Iris pigment epithelial cell (primary cell): ENCODE measurements at places on chromosomes 7 and 10.
A peak's percentile ranks its signal among the peaks of the same experiment; 100 is the strongest.

DNA sequence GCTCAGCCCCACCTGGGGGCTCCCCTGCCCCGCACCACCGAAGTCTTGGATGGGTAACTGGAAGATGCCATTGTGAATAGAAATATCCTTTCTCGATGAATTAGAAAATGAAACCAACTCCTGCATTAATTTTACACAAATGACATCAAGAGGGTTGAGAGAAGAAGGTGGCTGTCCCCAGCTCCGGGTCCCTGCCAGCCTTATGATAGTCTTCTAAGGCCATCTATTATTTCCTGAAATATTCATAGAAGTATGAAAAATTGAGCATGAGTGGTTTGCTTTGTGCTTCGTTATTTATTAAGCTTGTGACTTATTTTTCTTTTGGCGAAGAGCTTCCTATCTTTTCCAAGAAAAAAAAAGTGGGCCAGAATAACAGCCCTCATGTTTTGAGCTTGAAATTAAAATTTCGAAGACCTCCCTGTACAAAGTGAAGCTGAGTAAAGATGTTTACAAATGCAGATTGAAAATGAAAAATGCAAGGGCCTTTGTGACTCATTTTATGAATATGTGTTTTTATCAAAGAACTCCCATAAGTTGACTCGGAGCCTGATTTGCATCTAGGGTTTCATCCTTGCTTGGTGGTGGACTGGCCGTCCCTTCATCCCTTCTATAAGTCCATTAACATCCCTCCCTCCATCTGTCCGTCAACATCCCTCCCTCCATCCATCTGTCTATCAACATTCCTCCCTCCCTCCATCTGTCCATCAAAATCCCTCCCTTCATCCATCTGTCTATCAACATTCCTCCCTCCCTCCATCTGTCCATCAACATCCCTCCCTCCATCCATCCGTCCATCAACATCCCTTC is 20.5 kb upstream of the CFAP46 start:
- peak; percentile 59 for DNase-seq

DNA sequence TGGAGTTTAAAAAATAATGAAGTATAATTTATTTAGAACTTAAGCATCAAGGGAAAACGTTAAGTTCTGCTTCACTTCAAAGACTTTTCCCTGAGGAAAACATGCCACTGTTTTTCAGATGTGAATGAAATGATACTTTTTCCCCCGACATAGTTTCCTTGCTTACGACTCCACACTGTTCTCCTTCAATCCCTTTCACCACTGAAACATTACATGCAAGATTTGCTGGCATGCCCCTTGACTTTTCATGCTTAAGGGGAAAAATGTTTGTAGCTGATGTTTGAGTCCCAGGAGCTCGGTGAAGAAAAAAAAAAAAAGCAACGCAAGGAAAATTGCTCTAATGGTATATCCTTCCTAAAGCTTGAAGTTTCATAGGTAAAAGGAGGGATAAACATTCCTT is 10.0 kb downstream of the GLI3 start:
- no peak for DNase-seq

DNA sequence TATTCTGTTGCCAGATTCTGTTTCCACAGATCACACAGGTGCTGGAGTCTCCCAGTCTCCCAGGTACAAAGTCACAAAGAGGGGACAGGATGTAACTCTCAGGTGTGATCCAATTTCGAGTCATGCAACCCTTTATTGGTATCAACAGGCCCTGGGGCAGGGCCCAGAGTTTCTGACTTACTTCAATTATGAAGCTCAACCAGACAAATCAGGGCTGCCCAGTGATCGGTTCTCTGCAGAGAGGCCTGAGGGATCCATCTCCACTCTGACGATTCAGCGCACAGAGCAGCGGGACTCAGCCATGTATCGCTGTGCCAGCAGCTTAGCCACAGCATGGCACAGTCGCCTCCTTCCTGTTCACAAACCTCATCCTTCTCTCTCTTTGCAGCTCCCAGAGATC is 237.5 kb upstream of the PRSS1 start:
- no peak for DNase-seq

GRCh38 chr10:6667679-6668270 is 87.7 kb upstream of the PRKCQ start:
- peak; percentile 51 for DNase-seq

DNA sequence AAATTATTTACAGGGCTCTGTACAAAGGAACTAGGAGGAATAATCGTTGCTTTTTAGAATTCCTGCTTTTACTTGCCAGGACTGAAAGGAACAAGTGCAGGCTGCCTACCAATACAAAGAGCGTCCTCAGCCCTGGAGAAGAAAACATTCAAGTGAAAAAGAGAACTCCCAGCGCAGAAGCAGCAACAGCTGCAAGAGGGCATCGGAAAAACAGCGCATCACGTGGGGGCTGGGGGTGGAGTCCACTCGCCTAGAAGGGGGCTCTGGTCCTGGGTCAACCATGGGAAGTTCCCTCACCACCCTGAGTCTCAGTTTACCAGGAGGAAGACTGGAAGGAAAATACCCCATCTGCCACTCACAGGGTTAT is 385 bp upstream of the C10orf90 start:
- DNase-seq: no peak

DNA sequence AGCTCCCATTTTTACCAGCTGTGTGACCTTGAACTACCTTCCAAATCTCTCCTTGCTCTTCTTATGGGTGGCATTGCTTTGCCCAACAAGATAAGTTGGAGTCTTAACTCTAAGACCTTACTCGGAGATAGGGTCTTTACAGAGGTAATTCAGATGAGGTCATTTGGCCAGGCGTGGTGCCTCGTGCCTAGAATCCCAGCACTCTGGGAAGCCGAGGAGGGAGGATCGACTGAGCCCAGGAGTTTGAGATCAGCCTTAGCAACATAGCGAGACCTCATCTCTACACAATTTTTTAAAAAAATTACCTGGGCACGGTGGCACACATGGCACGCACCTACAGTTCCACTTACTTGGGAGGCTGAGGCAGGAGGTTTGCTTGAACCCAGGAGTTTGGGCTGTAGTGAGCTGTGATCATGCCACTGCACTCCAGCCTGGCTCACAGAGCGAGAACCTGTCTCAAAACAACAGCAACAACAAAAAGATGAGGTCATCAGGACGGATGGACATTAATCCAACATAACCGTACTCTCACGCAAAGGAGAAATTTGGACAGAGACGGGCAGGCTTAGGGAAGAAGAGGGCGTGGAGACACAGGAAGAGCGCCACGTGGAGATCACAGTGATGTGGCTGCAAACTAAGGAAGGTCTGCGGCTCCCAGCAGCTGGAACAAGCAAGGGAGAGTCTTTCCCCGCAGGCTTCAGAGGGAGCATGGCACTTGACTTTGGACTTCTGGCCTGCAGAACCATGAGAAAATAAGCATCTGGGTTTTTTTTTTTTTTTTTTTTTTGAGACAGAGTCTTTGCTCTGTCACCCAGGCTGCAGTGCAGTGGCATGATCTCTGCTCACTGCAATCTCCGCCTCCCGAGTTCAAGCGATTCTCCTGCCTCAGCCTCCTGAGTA is 122.3 kb upstream of the CARD11 start:
- no peak for DNase-seq

DNA sequence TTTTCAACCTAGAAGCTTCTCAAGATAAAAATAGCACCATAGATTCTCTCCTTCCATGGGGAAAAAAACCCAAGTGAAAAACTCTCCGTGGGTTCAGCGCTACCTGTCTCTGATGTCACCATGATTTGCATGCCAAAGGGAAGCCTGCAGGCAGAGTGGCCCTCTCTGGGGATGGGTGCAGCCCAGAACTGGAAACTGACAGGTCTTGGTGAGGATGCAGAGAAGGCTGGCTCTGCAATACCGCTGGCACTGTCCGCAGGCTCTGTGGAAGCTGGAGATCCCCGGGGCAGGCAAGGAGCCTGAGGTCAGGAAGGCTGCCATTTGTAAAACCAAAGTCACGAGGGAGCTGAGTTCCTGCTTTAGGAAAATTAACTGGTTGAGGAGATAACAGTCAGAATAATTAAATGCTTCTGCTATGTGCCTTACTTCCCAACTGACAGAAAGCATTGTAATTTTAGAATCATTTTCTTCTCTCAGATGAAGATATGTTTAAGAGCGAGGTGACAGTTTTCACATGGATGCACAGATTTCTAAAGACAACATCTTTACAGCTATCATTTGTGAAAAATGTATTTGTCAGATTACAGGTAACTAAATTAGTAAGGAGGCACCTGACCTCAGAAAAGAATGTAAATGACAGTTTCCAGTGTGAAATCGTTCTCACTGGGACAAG is 731.5 kb upstream of the FZD8 start:
- DNase-seq: no peak

GRCh38 chr7:15015545-15016314 is 113.2 kb upstream of the DGKB start:
- peak; percentile 61 for DNase-seq

- DNase-seq: no peak
Observed at GRCh38 chr10:18483516-18484186, 167.7 kb downstream of the NSUN6 start.

- DNase-seq: no peak
Observed at GRCh38 chr7:139651914-139652313, 125.9 kb downstream of the HIPK2 start.

DNA sequence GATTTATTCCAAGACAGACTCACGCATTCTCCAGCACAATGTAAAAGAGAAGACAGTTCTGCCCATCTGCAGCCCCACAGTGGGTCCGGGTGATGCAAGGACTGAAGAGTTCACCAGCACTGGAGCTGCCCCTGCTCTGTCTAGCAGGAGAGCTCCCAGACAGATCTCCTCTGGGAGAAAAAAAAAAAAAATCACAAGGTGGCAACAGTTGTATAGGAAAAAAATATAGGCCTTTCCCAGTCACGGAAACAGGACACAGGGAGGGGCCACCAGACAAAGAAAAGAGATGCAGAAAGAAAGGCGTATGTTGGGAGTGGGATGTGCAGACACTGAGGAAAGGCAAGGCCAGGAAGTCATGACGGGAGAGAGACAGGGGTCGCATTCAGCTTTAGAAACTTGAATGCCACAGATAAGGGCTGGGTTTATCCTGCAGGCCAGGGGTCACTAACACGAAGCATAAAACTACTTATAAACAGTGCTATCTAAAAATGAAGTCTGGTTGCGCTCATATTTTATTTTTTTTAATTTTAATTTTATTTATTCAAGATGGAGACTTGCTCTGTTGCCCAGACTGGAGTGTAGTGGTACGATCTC is 54.1 kb downstream of the FAM171A1 start:
- no peak for DNase-seq

DNA sequence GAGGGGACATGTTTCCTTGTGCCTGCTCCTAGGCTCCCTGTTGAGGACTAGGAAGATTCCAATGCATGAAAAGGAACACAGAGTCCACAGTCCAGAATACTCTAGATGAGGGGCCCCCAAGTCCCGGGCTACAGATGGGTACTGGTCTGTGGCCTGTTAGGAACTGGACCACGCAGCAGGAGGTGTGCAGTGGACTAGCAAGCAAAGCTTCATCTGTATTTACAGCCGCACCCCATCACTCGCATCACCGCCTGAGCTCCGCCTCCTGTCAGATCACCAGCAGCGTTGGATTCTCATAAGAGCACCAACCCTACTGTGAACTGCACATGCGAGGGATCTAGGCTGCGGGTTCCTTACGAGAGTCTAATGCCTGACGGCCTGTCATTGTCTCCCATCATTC is 233.0 kb upstream of the MKLN1 start:
- no peak for DNase-seq

DNA sequence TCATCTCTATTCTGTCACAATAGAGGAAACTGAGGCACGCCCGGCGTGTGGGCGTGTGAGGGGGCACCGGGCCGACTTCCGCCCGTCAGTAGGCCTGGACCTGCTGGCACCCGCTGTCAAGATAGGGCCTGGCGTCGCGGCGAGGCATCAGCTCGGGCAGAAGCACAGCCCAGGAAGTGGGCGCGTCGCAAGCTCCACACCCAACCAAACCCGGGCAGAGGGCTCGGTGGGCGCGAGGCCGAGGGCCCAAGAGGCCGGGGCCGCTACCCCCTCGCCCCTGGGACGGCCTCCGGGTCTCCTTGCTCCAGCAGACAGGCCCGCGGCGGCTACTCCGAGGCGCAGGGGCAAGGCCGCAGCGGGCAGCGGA is 91.2 kb downstream of the SPAG6 start:
- DNase-seq: no peak

- no peak for DNase-seq
Observed at GRCh38 chr10:121838149-121838548, 89.7 kb downstream of the ATE1 start.

DNA sequence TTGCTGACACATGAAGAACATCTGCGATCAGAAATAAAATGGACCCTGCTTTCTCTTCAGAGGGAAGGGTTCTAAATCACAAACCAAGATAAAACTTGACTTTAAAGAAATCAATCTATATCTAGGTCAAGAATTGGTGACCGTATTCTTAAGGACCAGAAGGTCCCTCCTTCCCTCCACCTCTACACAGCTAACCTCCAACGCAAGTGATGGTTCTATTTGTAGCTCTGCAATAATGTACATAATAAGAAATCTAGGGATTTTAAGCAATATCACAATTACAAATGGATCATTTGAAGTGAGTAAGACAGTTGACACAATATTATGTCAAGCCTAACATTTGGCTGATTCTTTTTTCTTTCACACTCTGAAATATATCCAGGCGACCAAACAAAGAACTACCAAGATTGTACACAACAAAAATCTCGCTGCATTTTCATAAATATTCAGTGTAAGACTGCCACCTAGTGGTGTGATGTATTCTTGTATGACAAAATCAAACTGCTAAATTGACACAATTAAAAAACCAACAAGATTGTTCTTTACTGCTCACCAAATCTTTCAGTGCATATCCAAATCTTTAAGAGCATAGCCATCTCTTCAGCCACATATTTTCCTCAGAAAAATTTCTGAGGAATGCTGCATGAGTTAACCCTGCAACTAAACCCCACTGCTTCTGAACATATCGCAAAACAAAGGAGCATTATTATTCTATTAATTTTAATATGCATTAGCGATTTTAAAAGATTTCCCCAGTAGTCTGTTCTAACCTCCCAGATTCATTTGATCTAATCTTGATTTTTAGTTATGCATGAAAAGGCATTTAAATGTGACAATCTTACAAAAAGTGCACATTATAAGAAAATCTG is 44.5 kb downstream of the ICA1 start:
- peak; percentile 56 for DNase-seq

GRCh38 chr7:48009257-48009656 is 19.6 kb downstream of the SUN3 start:
- DNase-seq: no peak

- no peak for DNase-seq
Observed at GRCh38 chr7:124790645-124791044, 25.1 kb upstream of the GPR37 start.

- no peak for DNase-seq
Observed at GRCh38 chr7:121576148-121576917, 180.2 kb upstream of the FAM3C start.

GRCh38 chr10:52486840-52487611 is 172.9 kb downstream of the DKK1 start:
- peak; percentile 96 for DNase-seq
